Activated T-helper 1 cell treated with anti-CD3 and anti-CD28 coated beads, Interleukin-12 subunit alpha, Interleukin-12 subunit beta, Interleukin-2, Interleukin-4 antibody, amounts not matched to agents 30 ng/mL and 10 ng/mL and 1 ng/mL, durations not matched to agents 14 hours and 24 hours and 36 hours (primary cell): ENCODE measurements at places on chromosomes 6 and 20. TPM values are rescaled to one million over a fixed set of nuclear protein-coding genes. Genes with fewer than 3 reads are reported as not detected.

DNA sequence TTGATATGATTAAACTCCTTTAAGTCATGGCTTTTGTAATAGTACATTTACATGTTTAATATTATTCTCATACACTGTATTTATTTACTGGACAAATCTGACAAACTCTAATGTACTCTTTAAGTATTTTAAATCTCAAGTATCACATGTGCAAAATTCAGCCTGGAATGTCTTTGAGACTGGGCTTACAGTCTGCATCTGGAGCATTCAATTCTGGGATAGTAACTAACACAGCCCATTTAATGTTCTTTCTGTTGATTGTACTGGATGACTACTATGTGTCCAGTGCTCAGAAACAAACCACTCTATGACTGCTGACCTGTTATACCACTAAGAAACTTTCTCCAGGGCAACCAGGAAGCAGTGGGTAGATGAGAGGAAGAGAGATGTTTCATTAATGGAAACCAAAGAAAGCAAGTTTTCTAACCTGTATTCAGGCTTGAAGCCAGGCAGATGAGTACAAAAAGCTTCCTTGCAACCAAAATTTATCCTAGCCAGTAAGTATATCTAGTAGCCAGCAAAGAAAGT, 26.8 kb downstream of the FBXL4 start:
- no peak for DNase-seq

DNA sequence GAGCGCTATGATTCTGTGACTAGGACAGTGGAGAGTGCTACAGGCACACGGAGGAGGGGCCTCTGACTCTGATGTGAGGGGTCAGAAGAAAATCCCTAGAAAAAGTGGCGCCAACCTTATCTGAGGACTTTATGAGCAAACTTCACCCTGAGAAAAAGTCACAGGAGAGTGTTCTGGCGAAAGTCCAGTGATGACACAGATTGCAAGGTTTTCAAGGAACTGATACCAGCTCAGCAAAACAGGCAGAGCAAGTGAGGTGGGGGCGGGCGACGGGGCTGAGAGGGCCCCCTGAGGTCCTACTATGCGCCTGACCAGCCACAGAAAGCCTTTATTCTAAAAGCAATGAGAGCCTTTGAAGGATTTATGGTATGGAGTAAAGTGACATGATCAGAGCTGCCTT, 73.3 kb downstream of the SLC22A23 start:
- no peak for DNase-seq

The WFDC10B gene
- not detected in 2 replicates for total RNA-seq

The EDN1 gene
- total RNA-seq = 0.12 and 0.36 TPM in 2 replicates

DNA sequence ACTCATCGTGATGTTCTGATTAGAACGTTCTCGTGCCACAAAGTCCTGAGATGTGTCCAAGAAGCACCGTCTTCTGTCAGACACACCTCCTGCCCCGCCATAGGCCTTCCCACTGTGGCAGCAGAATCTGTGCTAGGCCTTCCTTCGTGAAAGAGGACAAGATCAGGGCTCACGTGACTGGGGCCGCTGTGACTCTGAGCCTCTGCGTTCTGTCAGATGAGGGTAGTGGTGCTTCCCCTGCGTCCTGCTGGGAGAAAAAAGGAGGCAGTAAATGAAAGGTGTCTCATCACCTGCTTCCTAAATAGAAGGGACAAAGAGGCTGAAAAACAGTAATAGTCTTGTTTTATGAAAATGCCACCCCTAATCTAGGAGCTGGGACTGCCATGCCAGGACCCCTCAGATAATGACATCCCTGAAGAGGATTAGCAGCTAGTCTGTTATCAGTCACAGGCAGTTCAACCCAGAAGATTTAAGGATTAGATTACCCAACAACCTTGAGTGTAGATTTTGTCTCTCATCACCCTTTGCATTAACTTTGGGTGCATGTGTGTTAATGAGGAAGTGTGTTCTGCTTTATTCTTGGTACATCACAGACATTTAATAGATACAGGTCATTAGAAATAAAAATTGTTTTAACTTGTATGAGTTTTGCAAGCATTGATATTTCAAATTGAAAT, 4.1 kb downstream of the DNAJC5 start:
- no peak for DNase-seq

The CST2 gene
- not detected in 2 replicates for total RNA-seq

DNA sequence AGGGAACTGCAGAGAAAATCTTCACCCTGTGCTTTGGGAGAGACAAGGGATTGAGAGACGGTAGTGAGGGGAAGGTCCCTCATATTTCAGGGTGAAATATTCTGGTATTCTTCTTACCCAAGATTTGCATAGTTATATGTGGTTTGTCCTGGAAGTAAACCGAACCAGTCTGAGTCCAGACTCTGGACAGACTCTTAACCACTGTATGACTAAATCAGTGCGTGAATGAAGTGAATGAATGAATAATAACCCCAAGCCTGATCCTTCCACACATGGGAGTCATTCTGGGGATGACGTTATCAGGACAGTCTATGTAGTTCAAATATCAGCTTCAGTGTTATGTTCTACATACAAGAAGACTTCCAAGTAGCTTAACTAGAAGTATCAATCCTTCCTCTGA, 690.7 kb downstream of the KIF16B start:
- DNase-seq = no peak

GRCh38 chr6:134261766-134262165, 56.1 kb downstream of the SGK1 start:
- no peak for DNase-seq

- DNase-seq = no peak
Measured at GRCh38 chr20:58938541-58938940, 42.5 kb upstream of the NELFCD start.

- DNase-seq = no peak
Measured at GRCh38 chr20:3431109-3431508, 23.6 kb upstream of the DNAAF9 start.
